ENCODE measurements at places on chromosomes 7 and 10.

DNA sequence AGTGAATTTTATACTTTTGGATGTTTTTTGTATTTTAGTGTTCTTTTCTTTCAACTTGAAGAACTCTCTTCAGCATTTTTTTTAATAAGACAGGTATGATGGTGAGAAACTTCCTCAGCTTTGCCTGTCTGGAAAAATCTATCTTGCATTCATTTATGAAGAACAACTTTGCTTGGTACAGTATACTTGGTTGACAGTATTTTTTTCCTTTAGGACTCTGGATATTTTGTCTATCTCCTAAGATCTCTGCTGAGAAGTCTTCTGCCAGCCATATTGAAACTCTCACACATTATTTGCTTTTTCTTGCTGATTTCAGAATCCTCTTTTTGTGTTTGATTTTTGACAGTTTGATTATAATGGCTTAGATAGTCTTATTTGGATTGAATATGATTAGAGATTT, 405.0 kb upstream of the GHITM start:
- DNase-seq, result no peak

- no peak for DNase-seq
Measured at GRCh38 chr10:7577176-7577575, 89.6 kb downstream of the ITIH5 start.

GRCh38 chr10:51729822-51730555, 30.6 kb upstream of the CSTF2T start:
- no peak for DNase-seq

DNA sequence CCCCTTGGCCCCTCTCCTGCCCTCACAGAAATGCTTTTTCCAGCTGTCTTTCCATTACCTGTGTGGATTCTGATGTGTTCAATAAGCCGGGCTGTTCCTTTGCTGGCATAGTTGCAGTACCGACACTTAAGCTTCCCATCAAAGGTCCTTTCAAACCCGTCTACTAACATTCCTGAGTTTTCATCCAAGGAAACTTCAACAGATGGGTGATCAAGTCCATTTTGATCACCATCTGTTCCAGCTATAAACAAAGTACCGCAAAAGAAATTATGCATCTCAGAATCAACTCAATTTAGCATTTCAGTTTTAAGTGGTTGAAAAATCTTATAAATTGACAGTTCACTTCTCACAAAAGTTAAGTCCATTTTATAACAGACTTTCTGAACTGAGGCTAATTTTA, 12.7 kb downstream of the IKZF5 start:
- no peak for DNase-seq

- DNase-seq, result no peak
Measured at GRCh38 chr7:52100-52499, 140.3 kb upstream of the FAM20C start.

DNA sequence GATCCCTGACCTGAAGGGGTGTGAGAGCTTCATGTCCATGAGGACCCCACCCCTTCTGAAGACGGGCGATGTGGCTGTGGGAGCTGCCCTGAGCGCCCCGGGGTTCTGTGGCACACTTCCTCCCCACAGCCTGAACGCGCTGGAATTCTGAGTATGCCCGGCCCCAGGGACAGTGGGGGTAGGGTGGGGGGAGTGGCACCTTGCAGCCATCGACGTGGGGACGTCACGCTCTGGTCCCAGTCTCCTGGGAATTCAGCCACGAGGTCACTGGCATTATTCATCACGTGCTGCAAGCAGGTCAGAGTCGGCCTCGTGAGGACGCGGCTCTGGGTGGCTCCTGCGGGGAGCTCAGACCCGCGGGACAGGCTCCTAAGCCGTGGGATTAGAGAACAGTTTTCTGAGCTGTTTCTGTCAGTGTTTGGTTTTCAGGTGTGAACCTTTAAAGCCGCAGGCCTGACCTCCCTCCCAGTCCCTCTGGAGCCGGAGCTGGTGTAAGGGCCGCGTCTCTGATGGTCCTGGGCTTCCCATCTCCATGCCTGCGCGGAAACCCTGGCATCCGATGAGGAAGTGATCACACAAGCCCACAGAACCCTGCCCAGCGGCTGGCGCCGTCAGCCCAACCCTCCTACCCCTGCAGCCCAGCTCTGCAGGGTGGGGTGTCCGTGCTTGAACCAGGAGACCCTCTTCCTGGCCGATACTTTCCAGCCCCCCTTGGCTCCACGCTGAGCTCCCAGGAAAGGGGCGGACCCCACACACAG, 16.1 kb downstream of the GPR146 start:
- DNase-seq, result no peak

- DNase-seq, result no peak
Measured at GRCh38 chr10:75528392-75528791, 97.0 kb downstream of the LRMDA start.

- DNase-seq, result peak; percentile 84
Measured at GRCh38 chr10:133258818-133259601, 17.7 kb downstream of the ADAM8 start.

- DNase-seq, result no peak
Measured at GRCh38 chr7:26145238-26145637, 6.8 kb upstream of the NFE2L3 start.

- no peak for DNase-seq
Measured at GRCh38 chr7:126302639-126303038, 950.1 kb downstream of the GRM8 start.

DNA sequence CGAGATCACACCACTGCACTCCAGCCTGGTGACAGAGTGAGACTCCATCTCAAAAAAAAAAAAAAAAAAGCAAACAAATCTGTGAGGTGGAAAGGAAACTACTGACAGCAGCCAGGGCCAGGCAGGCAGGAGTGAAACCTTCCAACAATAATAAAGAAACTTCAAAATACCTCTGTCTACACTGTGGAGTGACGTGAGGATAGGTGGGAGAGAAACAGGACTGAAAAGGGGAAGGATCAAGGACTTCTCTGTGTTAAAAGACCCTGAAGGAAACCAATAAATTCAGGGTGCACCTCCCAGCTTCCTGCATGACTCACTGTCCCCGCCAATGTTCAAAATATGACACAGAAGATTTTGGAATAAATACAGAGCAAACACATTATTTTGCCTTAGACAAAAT, 82.9 kb downstream of the KIAA1549 start:
- DNase-seq, result no peak

DNA sequence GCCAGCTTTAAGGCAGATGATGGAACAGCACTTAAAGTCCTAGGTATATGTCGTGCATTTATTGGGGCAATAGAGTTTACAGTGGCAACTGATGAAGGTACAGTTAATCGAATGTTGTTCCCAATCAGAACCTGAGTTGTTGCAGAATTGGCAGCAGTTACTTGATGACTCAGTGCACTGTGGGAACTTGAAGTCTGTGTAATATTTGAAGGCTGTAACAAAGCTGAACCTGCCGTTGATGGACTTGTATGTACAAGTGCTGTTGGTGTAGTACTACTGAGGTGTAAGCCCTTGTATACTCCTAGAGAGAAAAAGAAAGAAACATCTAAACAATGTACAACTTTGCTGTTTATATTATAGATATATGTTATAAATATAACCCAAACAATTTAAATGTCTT, 75.3 kb downstream of the EPC1 start:
- DNase-seq, result no peak

DNA sequence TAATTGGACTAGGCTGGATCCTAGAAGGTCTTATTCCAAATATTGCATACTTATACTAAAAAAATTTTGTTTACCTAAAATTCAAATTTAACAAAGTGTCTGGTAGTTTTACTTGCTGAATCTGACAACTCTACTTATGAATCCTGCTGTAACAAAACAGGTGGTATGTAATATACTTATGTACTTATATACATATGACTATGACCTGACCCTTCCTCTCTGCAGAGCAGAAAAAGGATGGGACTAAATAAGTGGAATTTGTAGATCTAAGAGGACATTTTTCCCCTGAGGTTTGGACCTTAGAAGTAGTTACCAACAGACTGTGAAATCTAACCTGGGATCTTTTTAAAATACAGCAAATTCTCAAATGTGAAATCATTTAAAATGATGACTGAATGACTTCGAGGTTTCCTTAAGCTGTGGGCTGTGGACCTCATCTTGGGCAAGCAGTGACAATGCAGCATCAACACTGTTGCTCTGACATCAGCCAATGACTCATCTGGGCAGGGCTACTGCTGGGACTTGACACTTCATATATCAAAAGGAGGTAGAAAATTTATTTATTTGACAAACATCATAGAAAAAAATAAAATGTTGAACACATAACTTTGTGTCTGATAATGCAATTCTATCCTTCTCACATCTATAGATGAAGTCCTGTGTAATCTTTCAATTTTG, 73.6 kb downstream of the RELN start:
- DNase-seq, result no peak

GRCh38 chr10:113920875-113921274, 66.4 kb downstream of the NHLRC2 start:
- DNase-seq, result no peak

- DNase-seq, result peak; percentile 57
Measured at GRCh38 chr10:79322616-79323543, 24.4 kb upstream of the PPIF start.

DNA sequence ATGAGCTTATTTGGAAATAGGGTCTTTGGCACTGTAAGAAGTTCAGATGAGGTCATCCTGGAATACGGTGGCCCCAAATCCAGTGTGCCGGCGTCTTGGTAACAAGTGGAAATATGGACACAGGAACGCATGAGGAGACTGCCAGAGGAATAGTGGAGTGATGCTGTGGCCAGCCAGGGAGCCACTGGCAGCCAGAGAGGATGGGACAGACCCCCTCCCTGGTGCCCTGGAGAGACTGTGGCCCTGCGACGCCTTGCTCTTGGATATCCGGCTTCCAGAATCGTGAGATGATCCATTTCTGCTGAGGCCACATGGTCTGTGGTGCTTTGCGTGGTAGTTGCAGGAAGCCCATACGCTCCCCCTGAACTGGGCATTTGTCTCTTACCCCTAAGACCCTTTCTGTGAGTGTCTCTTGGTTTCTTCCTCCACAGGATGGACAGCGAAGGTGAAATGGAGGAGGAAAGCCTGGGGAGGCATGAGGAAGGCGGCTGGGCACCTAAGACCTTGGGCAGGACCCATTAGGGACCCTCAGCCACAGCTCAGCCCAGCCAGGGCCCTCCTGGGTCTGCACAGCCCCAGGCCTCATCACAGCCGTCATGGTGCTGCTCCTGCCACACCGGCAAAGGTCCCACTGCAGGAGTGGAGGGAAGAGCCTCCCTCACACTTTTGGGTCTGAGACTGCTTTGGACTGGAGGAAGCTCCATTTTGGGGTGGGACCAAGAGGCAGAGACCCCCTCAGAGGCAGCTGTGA, 53.6 kb downstream of the INSIG1 start:
- no peak for DNase-seq

- no peak for DNase-seq
Measured at GRCh38 chr10:69809318-69809717, 7.6 kb downstream of the COL13A1 start.

DNA sequence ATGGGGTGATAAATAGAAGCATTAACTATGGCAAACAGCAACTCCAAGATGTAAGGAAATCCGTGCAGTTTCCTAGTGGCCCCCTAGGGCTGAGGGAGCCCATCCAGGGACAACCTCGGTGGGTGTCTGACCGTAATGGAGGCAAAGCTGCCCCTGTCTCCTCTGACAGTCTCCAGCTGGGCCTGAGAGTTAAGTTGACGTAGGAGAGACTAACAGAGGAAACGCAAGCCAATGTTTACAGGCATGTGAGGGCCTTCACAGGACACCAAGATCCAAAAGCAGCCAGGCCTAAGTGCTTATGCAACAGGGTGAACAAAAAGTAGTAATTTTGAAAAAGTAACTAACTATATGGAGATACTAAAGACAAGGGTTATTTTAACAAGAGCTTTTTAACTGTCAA, 330.0 kb upstream of the C7orf33 start:
- no peak for DNase-seq

- no peak for DNase-seq
Measured at GRCh38 chr7:18317941-18318340, 177.6 kb upstream of the HDAC9 start.

DNA sequence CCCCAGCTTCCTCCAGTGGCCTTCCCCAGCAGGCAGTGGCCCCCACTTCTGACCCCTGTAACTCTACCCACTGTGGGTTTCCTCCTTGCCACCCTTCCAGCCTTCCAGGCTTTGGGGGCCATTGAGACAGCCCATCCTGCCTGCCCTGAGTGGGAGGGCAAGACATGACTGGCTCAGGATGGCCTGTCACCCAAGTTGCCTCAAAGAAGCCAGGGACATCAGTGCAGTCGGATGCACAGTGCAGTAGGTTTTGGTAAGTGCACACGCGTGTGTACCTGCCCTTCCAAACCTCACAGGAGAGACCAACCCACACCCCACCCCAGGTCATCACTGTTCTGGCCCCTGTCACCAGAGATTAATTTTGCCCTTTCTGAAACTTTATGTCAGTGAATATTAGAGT, 22.7 kb downstream of the ZMIZ2 start:
- DNase-seq, result no peak

- DNase-seq, result no peak
Measured at GRCh38 chr7:94412762-94413322, 18.1 kb downstream of the COL1A2 start.

GRCh38 chr10:9681655-9682054, 1336.0 kb upstream of the CELF2 start:
- no peak for DNase-seq

DNA sequence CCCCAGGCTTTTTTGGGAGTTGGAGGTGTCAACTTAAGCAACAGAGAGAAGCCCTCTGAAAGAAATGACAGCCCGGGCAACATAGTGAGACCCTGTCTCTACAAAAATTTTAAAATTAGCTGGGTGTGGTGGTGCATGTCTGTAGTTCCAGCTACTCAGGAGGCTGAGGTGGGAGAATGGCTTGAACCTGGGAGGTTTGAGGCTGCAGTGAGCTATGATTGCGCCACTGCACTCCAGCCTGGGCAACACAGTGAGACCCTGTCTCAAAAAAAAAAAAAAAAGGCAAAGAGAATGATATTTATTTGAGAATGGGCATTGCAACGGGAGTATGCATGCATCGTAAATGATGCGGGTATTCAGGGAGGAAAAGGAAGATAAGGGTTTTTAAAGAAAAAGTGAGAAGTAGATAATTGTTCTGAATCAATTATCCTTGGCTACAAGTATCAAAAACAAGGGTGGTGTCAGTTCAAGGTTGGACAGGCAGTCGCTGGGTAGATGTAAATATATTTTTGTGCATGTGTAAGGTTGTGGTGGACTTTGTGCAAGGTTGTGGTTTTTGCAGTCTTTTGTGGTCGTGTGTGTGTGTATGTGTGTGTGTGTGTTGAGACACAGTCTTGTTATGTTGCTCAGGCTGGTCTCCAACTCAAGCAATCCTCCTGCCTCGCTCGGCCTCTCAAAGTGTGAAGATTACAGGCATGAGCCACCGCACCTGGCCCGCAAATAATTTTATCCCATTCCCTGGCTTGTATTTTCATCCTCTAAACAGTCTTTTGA, 65.6 kb downstream of the COL26A1 start:
- no peak for DNase-seq

DNA sequence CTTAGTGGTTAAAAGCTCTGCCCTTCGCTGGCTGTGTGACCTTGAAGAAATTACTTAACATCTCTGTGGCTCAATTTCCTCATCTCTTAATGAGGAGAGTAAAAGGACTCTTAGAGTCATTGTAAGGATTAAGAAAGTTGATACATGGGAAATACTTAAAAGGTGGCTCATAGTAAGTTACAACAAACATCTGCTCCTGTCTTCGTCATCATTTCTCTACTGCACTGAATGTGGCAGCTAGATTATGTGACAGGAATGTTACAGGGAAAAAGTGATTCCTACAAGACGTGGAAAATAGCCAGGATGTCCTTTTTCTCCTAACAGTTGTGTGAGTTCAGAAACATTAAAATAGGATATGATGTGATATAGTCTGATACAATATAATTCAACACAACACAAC, 184.7 kb downstream of the FRMD4A start:
- DNase-seq, result no peak

All from activated CD8-positive, alpha-beta memory T cell treated with anti-CD3 and anti-CD28 coated beads for 4 hours (primary cell).